ENCODE measurements at places on chromosomes 12 and 14. TPM values are rescaled to one million over a fixed set of nuclear protein-coding genes. Genes with fewer than 3 reads are reported as not detected.

The KCNMB4 gene
- total RNA-seq, result 0.76 TPM

The HOXC9 gene
- 1.2 TPM for total RNA-seq

DNA sequence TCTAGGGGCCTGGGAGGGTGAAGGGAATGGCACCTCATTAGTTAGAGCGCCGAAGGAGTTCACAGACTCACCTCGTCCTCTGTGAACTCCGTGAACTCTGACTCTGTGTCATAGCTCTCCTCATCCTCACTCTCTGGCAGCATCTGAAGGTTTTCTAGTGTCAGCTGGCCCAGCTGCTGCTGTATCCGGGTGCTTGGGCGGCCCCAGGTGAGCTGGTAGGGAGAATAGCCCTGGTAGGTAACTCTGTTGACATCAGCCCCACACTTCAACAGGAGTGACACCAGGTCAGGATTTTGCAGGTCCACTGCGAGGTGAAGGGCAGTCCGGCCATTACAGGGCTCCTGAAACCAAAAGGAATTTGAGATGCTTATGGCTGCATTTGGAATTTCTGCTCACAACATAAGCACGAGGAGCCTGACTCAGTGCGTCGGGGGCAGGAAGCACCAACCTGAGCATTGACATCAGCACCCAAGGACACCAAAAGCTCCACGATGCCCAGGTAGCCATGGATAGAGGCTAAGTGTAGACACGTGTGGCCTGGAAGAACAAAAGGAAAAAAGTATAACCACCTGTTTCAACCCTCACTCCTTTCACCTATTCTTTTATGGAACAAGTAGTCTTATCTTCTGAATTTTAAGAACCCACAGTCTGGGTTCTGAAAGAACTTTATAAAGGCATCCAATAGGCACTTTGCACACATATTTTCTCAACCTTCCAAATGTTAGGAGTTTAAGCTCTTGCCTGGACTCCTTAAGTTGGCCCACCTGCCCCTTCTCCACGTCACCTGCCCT is 2.0 kb downstream of the NFKBIA start:
- peak; percentile 9 for ATAC-seq

- ATAC-seq, result peak; percentile 47
Measured at GRCh38 chr14:51157012-51157411, 62.1 kb upstream of the TRIM9 start.

DNA sequence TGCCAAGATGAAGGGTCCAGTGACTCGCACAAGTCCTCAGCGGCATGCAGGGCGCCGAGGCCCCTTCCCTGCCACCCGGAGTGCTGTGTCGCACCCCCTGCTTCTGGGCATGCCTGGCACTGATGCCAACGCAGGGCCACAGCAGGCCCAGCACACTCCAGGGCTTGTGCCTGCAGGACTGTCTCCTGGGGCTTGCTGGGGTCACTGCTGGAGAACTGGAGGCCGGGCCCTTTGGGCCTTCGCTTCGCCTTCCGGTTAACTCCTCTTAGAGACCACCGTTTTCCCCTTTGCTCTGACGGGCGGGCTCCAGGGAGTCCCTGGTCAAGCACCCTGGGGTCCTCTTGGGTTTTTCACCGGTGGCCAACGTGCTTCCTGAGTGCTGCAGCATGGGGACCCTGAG is 79.6 kb downstream of the WDR20 start:
- ATAC-seq, result peak; percentile 8

- no peak for ATAC-seq
Measured at GRCh38 chr12:29226616-29227015, 77.5 kb downstream of the FAR2 start.

DNA sequence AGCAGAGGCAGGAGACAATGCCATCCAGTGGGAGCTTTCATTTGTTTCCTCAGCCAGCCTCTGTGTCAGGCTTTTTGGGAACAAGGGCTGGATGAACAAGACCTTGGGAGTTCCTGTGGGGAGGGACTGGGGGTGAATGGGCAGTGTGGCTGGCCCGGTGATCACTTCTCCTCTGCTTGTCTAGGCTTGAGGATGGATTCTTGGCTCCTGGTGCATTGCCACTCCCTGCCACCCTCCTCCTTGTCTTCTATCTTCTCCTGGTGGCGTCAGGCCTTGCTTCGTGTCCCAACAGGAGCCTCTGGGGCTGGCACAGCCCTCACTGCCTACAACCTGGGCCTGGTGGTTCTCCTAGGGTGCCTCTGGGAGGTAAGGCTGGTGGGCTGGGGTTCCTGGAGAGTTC is 25.0 kb upstream of the KCNA5 start:
- ATAC-seq, result peak; percentile 83

DNA sequence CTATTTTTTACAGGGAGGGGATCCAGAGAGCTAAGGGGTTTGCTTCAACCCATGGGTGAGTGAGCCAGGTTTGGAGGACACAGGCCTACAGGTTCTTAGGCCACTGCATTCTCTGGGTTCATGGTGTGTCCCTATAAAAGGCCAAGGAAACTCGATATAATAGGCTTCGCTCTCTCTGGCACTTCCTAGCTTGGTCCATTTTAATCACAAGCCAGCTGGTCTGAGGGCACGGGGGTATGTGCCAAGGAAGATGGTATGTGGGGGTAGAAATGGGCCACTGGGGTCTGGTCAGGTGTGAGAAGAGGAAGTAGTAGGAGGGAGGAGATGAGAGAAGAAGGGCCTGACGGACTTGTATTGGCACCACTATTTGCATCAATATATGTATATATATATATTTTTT is 4.9 kb downstream of the ETV6 start:
- no peak for ATAC-seq

Data from esophagus mucosa (tissue), 1 donor.